ENCODE measurements at places on chromosomes 5 and 9. TPM values are rescaled to one million over a fixed set of nuclear protein-coding genes. Genes with fewer than 3 reads are reported as not detected.

STOM gene
- total RNA-seq = 177 TPM

IQGAP2 gene
- total RNA-seq = 15.3 TPM

PAEP gene
- total RNA-seq = not detected

SPAG8 gene
- 5.7 TPM for total RNA-seq

AQP3 gene
- total RNA-seq = 6.9 TPM

STPG3 gene
- not detected for total RNA-seq

SPINK13 gene
- not detected for total RNA-seq

OR2K2 gene
- total RNA-seq = not detected

CLTB gene
- total RNA-seq = 192 TPM

CCDC69 gene
- total RNA-seq = 39.1 TPM

DBH gene
- not detected for total RNA-seq

- peak; percentile 21 for DNase-seq
These were observed 10.7 kb downstream of the PRUNE2 start for GRCh38 chr9:76895186-76895585.

DNA sequence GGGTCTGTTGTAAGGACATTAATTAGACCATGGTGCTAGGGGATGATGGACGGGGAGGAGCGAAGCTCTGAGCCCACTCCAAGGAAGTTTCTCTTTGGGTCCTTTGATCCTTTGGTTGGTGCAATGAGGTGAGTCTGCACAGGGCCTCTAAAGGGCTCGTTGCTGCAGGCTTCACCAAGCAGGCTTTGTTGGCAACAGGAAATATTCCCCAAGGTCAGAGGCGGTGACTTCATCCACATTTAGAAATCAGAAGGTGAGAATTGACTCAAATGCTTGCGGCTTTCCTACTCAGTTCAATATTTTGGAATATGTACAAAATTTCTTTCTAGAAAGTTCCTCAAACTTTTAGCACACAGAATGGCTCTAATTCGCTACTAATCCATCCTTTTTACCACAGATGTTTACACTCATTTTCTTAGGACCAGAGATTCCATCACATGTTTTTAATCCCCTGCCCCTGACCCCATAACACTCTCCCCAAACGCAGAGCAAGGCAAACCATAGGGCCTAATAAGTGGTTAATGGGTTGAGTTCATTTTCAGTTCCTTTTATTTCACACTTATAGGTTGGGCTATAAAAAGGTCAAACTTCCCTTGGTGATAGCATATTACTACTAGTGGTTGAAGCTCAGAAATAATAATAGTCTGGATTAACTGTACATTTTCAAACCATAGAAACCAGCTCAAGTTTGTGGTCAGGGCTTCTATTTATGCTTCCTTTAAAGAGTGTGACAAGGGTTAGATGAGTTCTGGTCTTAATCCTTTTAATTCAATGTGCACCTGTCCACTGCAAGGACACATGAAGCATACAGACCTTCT is 37.3 kb upstream of the TMEM252 start:
- no peak for DNase-seq

DNA sequence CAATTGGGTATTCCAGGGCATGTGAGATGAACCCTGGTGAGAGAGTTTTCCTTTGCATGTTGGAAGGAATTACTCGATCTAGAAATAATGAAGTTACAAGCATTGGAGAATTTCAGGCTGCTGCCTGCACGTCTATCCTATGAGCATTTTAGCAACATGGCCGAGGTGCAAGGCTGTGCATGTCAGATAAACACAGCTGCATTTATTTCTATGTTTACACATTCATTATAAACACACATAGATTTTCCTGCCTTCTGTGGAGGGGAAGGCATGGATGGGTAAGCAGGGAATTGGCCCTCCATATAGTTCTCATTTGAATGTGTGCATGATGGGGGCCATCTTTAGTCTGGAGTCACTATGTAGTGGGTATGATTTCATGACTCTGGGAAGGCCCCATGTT is 42.3 kb downstream of the AOPEP start:
- DNase-seq = no peak

- no peak for DNase-seq
These were observed 266.1 kb downstream of the CWC27 start for GRCh38 chr5:65034813-65035209.

DNA sequence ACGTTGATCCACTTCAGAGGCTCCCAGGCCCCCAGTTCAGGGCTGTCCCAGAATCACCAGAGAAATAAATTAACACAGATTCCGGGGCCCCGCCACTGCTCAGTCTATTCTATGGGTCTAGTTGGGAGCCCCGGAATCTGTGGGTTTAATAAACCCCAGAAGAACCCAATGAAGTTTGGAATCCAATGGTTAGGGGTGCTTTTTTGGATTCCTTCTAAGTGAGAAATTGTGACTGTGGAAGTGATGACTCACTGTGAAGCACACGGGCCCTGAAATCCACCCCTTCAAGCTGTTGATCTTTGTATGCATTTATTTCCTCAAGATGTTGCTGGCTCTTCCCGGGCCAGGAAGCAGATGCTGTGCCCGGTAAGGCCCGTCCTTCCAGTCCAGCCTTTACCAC is 57.3 kb upstream of the SLC28A3 start:
- DNase-seq = no peak

DNA sequence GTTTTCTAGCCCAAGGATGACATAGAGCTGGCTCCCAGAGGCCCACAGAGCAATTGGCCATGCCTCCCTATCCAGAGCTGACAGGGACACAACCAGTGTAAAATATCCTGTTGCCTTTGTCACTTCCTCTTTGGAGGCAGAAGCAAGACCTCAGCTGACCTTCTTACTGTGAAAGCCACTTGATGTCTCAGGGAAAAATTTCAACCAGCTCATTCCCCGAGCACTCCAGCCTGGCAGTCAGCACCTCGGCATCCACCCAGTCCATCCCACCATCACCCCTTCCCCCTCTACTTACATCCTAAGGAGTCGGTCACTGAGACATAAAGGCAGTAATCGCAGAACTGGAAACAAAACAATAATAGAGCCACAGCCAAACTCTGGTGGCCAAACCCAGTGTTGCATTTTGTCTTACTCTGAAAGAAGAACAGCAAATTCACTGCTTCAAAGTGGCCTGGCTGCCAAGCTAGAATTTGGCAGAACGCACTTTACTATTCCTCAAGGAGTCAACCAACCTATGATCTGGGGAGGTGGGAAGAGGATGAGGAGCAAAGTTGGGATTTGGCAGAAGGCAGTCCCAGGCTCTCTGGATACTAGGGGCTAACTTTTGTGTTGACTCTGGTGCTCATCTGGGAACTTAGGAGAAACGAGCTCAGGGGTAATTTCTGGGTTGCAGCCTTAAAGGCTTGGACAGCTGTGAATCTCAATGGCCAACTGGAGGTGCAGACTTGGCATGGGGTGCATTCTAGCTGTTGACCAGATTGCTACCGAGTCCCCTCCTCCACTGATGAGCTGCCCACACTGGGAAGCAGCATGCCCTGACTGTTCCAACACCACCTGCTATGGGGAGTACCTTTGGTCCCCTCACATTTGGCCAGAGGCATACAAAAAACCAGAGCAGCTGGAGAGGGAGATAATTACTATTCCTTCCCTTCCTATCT is 13.6 kb downstream of the NIPAL4 start:
- no peak for DNase-seq

- DNase-seq = no peak
These were observed 1.5 kb downstream of the FAM78A start for GRCh38 chr9:131274674-131275331.

GRCh38 chr5:132224716-132225115 is 2.9 kb downstream of the P4HA2 start:
- DNase-seq = no peak

GRCh38 chr5:72221099-72221498 is 98.9 kb downstream of the MRPS27 start:
- DNase-seq = no peak

DNA sequence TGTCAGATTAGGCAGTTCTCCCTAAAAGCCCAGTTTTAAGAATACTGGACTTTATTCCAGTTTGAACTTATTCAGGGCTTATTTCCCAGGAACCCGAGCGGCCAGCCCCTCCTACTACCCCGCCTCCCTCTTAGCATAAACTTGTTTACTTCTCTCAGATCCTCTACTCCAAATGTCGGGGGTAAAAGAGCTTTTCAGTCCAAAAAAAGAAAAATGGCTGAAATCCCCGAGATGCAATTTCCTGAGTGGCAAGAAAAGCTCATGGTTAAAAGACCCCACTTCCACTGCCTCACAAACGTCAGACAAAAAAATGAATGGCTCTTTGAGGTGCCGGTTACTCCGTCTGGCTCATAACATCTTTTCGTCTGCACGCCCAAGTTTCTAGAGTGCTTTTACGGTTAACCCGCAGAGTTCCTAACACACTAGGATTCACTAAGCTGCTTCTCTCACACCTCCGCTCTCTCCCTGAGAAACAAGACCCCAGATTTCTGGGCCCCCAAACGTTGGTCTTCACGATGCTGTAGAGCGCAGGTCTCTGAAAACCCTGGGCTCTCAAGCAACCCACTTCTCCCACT is 402 bp downstream of the BRD8 start:
- DNase-seq = no peak

- DNase-seq = no peak
These were observed 35.6 kb upstream of the ANKRD33B start for GRCh38 chr5:10528056-10528816.

- DNase-seq = no peak
These were observed 62.3 kb downstream of the ST8SIA4 start for GRCh38 chr5:100840789-100841188.

DNA sequence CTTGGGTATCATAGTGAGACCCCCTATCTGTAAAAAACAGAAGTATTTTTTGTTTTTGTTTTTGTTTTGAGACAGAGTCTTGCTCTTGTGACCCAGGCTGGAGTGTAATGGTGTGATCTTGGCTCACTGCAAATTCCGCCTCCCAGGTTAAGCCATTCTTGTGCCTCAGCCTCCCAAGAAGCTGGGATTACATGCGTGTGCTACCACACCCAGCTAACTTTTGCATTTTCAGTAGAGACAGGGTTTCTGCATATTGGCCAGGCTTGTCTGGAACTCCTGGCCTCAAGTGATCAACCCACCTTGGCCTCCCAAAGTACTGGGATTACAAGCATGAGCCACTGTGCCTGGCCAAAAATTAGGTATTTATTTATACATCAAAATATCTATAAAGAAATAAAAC is 10.2 kb upstream of the CCDC171 start:
- DNase-seq = no peak

DNA sequence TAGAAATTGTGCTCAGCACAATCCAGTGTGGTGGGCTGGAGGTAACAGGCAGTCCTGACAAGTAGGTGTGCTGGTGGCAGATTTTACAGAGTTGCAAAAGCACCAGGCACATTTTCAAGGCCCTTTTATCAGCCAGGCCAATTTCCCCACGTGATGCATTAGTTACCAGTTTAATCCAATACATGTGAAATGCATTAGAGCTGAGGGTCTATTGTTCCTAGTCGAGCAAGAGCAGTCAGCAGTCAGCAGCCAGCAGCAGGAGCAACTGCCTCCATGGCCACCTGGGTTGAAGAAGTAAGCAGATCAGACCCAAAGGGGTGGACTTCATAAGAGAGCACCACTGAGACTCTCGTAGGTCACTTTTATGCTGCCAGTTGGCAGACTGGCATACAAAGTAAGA is 76.7 kb downstream of the EPB41L4A start:
- DNase-seq = no peak

DNA sequence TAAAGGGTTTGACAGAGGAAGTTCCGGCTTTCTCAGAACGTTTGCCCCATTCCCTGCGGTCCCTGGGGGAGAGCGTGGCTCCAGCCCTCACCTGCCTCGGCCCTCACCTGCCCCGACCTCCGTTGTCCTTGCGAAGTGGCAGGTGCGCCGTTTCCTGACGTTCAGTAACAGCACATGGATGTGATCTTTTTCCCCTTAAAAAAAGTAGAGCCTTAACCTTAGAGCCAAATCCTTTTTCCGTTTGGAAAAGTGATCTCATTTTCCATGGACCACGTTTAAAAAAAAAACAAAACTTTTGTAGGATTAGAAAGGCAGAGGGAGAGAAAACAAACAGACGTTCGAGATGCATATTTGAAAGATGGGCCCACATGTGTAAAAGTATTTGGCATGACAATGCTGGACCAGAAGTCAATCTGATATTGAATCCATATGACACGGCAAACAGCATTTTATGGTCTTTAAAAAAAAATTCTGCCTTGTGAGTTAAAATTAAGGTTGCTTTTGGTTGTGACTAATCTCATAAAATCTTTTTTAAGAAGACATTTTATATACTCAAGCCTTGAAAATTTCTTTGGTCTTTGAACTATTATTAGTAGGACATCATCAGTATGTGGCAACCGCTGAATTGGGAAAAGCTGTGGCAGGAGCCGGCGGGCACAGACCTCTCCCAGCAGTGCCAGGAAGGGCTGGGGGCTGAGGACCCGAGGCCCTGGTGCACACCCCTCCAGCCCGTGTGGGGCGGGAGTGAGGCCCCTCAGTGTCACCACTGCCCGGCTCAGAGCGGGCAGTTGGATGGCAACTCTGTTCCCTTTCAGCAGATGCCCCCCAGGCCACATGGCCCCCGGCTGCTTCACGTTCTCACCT is 42.5 kb upstream of the EXOC3 start:
- no peak for DNase-seq

- DNase-seq = no peak
These were observed 89.1 kb upstream of the SPDL1 start for GRCh38 chr5:169494383-169494935.
